NCI-H1694 (cell line): ENCODE measurements at places on chromosomes 7 and 10.
A peak's percentile ranks its signal among the peaks of the same experiment; 100 is the strongest.

DNA sequence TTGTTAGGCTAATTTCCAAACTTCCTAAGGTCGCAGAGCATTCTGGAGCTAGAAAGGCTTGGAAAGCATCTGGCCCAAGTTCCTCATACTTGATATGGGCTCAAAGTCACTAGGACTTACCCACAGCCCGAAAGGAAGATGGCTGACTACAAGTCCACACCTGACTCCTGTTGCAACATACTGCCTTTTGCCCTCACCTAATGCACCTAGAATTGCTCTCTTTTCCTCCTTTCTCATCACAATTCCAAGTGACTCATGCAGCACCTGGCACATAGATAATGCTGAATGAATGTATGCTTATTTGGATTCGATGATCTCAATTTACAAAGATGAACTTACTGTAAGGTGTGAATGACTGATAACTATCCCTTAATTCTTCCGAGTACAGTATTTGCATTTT is 131.5 kb downstream of the SORBS1 start:
- no peak for DNase-seq

DNA sequence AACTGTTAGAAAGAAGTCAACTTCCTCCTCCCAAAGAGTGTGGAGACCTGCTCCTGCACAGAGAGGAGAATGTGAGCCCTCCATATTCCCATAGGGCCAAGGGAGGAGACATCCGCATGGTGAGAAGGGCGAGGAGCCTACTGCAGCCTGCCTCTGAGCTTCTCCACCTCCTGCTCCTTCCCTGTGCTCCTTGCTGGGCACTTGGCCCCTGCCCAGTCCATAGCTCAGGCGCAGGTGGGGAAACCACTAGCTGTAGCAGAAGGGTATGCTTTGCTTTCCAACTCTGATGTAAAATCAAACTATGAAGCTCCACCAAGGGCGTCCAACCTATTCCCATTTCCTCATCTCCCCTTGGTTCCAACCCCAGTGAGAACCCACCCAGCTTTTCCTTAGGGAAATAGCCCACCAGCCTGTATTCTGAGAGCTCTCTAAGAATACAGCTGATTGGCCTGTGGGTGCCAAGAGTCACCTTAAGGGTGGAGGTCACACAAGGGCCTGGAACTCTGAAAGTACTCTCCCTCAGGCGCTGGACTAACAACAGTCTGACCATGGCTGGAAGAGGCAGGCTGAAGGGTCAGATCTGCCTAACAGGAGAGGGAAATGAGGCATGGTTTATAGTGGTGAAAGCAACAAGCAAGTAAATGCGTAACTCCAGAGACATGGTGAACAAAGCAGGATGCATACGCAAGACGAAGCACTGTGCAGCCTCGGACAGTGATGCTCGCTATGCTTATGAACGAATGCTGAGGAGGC is 13.9 kb downstream of the ZNF488 start:
- DNase-seq: no peak

- no peak for DNase-seq
Measured at GRCh38 chr10:27230022-27230421, 10.6 kb downstream of the ACBD5 start.

DNA sequence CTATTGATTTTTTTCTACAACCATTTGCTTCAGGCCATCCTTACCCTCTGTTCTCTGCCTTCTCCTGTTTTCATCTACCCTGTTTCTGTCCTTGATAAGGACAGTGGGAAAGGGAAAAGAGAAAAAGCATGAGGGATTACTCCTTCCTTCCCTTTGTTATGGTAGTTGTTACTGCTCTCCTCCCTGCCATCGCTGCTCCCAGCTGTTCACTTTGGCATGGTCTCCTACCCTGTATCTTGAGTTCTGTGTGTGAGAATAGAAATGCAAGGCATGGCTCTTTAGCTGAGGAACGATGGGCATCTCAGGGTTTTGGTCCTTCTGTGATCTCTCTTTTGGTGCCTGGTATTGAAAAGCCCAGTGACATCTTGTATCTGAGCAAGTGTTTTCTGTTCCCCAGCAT is 6.4 kb downstream of the CCSER2 start:
- DNase-seq: peak; percentile 40
